ENCODE measurements at places on chromosomes 5 and 9.

DNA sequence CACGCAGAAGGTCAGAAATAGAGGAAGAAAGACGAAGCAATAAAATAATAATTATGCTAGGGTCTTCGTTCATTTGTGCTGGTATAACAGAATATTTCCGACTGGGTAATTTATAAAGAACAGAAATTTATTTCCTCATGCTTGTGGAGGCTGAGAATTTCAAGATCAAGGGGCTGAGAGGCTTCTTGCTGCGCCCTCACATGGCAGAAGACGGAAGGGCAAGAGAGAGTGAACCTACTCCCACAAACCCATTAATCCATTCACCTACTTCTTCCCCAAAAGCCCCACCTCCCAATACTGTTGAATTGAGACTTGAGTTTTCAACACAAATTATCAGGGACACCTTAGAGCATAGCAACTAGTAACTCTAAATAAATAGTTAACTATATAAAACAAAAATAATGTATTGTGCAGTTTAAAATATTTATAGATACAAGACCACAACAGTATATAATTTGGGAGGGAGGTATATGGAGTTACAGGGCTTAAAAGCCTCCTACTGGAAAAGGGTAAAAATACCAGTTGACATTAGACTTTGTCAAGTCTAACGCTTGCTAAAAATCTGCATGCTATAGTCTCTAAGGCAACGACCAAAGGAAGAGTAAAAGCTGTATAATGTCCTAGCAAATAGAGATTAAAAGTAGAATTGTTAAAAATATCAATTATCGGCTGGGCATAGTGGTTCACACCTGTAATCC, 40.3 kb upstream of the NAA35 start:
- DNase-seq, result no peak

DNA sequence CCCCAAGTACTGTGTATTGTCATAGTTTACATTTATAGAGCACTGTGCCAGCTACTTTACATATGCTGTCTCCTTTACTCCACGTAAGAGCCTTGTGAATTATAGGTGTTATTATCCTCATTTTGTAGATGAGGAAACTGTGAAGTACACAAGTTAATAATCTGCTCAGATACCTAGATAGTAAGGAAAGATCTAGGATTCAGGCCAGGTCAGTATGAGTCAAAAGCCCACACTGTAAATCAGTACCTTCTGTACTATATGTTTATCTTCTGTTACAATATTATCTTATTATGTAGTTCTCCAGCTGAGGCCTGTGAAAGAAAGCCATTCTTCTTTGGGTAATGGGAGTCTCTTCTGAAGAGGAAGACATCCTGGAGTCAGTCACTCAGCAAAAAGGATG, 72.4 kb upstream of the TLX3 start:
- no peak for DNase-seq

DNA sequence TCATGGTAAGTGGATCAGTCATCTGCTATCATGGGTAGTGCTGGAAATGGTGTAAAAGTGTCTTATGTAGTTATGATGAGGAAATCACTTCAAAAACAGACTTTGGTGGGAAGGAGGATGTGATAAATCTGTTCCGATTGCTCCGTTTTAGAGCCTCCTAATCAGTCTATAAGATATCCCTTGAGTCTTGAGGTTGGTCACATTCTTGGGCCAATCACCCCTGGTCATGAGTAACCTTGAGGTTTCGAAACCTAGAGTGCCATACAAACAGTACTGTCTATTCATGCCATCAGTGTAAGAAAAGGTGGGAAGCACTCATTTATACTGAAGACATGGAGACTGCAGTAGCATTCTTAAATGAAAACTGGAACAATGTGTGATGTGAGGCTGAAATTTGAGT, 45.8 kb downstream of the LRRTM2 start:
- no peak for DNase-seq

GRCh38 chr5:52837591-52838001, 49.9 kb downstream of the ITGA1 start:
- no peak for DNase-seq

GRCh38 chr5:31626156-31626555, 12.8 kb upstream of the PDZD2 start:
- no peak for DNase-seq

DNA sequence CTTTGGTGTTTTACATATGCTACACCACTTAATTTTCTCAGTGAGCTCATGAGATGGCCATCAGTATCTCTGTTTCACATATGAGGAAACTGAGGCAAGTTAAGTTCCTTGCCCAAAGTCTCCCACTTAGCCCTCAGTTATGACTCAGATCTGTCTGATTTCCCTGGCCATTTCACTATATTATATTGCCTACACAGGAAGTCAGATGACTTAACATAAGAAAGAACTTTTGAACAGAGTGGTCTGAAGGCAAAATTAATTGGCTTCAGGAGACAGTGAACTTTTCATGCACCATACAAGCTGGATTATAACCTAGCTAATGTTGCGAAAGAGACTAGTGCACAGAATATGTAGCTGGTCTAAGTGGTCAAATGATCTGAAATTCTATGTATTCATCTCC, 221.6 kb downstream of the NFIB start:
- DNase-seq, result no peak

GRCh38 chr5:159465604-159466003, 135.3 kb upstream of the IL12B start:
- no peak for DNase-seq

DNA sequence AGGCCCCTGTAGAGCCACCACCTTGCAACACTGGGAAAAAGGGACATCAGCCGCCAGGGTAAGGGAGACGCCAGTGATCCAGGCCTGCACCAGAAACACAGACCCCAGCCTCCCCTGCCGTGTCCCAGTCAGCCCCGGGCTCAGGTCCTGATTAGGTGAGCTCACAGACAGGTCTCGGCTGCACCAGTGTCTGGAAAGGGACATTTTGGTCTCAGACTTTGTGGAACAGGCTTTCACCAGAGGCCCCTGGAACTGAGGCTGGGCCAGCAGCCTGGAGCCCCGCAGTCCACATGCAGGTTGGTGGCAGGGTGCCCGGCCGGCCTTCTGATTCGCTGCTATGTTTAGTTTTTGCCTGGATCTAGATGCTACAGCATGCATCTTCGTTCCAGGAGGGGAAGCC, 369.0 kb upstream of the IRX4 start:
- no peak for DNase-seq

- DNase-seq, result no peak
These were observed 86.4 kb downstream of the ARRDC3 start for GRCh38 chr5:91296674-91297143.
